T-helper 17 cell (primary cell): ENCODE measurements at places on chromosomes 1 and 21. TPM values are rescaled to one million over a fixed set of nuclear protein-coding genes. Genes with fewer than 3 reads are reported as not detected.

DNA sequence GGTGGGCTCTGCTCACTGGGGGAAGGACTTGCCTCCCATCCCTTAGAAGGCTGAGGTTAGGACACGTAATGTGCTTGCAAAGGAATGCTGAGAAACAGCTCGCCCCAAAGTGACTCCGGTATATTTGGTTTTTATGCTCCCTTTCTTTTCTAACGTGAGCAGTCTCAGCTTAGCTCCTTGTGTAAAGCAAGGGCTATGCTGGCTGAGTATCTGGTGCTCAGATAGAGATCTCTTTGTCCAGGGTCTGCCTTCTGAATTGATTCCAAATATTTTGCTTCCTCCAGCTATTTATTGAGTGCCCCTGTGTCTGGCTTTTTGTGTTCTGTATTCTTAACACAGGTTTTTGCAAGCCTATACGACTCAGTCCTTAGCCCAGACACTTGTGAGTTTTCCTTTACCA lies 94.5 kb upstream of the ARTN start:
- DNase-seq: no peak

The FBLIM1 gene
- not detected for total RNA-seq

The SORT1 gene
- total RNA-seq: 2.6 TPM

- DNase-seq: no peak
Measured at GRCh38 chr1:36007741-36008140, 76.2 kb upstream of the TEKT2 start.

DNA sequence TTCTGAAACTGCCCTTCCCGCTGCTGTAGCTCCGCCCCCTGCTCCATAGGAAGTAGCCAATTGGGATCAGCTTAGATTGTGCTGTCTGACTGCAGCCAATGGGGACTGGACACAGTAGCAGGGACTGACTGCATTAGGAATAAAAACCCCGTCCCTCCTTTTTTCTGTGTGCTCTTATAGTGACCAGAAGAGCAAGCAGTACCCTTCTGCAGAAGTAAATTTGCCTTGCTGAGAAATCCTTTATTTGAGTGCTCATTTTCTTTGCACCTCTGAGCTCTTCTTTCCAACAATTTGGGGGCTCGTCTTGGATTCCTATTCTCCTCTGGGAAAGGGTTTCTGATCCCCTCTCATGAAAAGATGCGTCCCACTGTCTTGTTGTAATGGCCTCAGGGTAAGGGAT lies 16.2 kb downstream of the OR2L13 start:
- DNase-seq: no peak

The KLHDC7A gene
- total RNA-seq: not detected

- DNase-seq: no peak
Measured at GRCh38 chr21:34988139-34988538, 61.0 kb downstream of the RUNX1 start.

The COL24A1 gene
- total RNA-seq: 0.94 TPM

DNA sequence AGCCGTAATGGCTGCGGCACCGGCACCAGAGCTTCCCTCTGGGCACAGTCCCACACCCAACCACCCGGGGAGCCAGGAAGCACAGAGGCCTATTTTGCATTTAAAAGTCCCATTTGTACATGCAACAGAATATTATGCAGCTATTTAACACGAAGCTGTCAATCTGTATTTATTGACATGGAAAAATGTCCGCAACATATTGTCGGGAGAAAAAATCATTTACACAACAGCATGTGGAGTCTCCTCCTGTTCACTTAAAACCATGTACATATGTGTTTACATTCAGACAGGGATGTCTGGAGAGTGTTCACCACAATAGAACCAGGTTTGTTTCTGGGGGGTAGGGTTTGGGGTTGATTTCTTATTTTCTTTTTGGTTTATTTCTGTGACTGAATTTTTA lies 63.4 kb upstream of the GRIK3 start:
- no peak for DNase-seq

DNA sequence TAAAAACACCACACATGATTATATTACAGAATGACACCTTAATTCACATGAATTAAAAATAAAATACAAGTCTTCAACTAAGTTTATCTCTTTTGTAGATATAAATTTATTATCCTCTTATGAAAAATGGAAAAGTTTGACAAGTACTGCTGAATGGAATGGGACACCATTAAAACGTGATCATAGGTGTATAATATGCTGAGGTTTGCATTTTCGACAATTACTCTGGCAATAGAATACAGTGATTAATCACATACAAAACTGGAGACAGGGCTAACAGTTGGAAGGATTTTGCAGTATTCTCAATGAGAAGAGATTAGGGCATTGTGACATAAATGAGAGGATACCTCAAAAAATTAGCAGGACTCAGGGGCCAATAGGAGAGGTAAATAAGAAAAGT lies 17.1 kb upstream of the PLPPR4 start:
- no peak for DNase-seq

The IFNLR1 gene
- total RNA-seq: 1.3 TPM

The S1PR1 gene
- 226 TPM for total RNA-seq

DNA sequence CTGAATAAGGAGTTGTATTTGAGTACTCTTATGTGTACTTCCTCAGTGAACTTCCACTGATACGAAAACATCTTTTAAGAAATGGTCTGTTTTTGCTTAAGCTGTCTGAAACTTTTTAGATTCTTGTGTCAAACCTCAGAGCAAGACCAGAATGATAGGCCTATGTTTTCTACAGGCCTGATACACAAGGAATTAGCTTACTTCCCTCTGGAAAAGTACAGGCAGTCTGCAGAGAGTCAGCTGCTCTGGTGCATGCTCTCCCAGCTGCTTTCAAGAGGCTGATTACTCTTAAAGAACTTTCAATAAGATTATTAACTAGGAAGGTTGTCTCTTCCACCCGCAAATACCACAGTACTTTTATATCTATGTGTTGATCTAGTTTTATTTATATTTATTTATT lies 9.5 kb downstream of the SNX27 start:
- DNase-seq: no peak

The SOX13 gene
- 6.3 TPM for total RNA-seq
